Stimulated activated CD8-positive, alpha-beta memory T cell treated with anti-CD3 and anti-CD28 coated beads, Interleukin-2, amount 100 ng/mL, for 1 hour (primary cell): ENCODE measurements at places on chromosomes 12 and 14.

DNA sequence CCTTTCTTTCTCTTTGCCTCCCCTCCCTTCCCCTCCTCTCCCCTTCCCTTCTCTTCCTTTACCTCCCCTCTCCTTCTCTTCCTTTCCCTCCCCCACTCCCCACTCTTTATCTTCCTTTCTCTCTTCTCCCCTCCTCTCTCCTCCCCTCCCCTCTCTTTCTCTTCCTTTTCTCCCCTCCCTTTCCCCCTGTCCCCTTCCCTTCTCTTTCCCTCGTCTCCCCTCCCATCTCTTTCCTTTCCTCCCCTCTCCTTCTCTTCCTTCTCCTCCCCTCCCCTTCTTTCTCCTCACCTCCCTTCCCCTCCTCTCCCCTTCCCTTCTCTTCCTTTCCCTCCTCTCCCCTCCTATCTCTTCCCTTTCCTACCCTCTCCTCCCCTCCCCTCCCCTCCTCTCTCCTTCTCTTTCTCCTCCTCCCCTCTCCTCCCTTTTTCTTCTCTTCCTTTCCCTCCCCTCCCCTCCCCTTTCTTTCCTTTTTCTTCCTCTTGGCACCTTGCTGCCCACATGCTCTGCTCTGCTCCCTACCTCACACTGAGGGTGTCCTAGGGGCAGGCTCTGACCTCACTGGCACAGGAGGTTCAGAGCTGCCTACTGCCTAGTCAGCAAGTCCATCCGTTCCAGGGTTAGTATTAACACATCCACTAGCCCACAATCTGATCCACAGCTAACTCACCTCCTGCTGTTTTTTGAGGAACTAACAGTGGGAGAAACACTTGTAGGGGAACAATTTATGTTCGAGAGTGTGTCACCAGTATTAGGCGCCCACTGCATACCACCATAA lies 101.0 kb downstream of the NUAK1 start:
- DNase-seq = no peak

DNA sequence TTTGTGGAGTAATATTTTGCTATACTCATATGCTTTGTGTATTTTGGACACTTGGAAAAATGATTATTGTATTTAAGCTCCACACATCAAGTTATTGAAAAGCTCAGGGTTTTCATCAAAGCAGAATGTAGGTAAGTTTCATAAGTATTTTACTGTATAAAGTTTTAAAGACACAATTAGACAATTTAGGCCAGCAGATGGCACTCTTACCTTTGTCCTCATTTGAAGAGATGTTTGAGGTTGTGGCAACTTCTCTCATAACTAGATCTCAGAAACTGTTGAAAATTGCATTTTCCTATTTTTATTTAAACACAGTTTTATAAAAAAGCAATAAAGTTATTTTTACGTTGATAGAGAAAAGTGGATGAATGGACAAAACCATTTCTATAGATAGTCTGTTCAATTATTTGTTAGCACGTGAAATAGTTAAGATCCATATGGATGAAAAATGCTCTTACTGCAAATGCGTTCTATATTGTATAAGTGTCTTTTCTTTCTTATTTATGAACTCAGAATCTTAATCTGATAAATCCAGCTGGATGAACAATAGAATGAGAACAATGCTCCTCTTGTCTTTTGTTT lies 300.0 kb downstream of the AEBP2 start:
- DNase-seq = no peak

GRCh38 chr12:22046968-22047390 lies 961 bp downstream of the CMAS start:
- no peak for DNase-seq

DNA sequence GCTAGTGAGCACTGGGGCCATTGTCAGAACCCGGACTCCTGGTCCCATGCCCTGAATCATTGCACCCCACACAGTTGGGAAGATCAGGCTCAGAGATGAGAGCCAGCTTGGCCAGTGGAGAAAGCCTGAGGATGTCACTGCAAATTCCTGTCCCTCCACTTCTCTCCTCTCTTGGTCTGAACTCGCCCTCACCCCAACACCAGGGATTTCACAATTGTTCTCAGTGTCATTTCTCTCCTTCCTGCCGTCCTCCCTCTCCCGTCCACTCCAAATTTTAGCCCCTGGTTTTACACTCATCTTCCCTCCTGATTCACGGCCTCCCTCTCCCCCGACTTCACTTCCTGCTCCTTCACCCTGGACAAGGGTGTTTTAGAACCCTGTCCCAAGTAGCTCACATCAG lies 11.1 kb downstream of the KRT75 start:
- DNase-seq = no peak

- DNase-seq = no peak
Measured at GRCh38 chr12:59030415-59030814, 110.1 kb upstream of the LRIG3 start.

GRCh38 chr14:103315941-103316340 lies 18.1 kb upstream of the EIF5 start:
- no peak for DNase-seq

DNA sequence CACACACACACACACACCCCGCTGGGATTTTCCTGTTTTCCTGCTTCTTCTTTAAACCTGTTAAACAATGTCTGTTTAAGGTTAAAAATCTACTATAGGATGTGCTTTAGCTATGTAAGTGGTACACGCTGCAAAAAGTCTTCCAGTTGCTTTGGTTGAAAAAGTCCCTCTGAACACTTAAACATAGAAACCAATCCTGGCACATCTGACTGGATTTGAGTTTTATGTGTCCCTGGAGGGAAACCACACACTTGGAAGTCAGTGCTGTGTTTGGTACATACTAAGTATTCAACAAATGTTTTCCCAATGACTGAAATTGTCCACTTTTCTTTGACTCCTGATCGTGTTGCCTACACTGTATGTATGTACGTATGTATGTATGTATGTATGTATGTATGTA lies 22.0 kb downstream of the CFL2 start:
- DNase-seq = no peak

DNA sequence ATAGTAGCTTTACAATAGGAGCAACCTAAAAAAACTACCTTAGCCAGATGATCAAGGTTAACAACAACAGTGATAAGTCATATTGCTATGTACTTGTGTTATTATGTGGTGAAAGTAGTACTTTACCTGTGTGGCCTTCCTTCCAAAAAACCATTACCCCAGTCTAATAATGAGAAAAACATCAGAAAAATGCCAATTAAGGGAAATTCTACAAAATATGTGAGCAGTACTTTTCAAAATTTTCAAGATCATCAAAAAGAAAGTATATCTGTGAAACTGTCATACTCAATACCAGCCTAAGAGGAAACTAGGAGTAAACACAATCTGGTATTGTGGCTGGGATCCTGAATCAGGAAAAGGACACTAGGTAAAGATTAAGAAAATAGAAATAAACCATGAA lies 165.3 kb upstream of the PKP2 start:
- DNase-seq = no peak

DNA sequence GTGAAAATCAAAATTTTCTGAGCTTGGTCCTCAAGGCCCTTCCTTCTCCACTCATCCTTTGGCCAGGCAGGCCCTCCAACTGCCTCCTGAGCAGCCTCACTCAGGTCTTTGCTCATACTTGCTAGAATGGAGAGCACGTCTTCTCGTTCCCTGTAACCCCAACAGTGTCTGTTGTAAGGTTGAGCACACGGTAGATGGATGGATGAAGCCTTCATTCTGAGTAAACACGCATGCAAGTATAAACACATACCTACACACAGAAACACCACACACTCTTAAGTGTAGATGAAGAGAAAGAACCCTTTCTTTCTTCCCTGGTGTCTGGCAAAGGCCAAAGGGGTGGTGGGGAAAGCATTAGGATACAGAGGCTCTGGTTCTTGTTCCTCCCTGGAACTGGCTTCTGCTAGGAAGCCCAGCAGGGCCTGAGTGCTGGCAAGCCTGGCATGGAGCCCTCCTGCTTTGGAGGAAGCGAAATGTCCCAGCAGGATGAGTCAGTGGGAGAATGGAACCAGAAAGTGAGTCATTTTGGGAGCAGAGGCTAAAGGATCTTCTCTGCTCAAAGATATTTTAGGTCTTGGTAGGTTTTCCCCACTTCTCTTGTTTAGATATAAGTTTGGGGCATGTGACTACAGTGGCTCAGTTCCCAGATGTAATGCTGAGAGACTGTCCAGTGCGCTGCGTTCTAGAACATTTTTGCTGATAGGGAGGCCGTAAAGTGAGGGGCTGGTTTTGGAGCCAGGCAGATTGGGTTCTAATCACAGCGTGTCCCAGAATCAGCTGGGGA lies 127.4 kb downstream of the CACNA1C start:
- DNase-seq = no peak

GRCh38 chr14:99571303-99571986 lies 32.6 kb downstream of the CCDC85C start:
- no peak for DNase-seq

GRCh38 chr12:83250866-83251265 lies 564.2 kb downstream of the TMTC2 start:
- no peak for DNase-seq

DNA sequence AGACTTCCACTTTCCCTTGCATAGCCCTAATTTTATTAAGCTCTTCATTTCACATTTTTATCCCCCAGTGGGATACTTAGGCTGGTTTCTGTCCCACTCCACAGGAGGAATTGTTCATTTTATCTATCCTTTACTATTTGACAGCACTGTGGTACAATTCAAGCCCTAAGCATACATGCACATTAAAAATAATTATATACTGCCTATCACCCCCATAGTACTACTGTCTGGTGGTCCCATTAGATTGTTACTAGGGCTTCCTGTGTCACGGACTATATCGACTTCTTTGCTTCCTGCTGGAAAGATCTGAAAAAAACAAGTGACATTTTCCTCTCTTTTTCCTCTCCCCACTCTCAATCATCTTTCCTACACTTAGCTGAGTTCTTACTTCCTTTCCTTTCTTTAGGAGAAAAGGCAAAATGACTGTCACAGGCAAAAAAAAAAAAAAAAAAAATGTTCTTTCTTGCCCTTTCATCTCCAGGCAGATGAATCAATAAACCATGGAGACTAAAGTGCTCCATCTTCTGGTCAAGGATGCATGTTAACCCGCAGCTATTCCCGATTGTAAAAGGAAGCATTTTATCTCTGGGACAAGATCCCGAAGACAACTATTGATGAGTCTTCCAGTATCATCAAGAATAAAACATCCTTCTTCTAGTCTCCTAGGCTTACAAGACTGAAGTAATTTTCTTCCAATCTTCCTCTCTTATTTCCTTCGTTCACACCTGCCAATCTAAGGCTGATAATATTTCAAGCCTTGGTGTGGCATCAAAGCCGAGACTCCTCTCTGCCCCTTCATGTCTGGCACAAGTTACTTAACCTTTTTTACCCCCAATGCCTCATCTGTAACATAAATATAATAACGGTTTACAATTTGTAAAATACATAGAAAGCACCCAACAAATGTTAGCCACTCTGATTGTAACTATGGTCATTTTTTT lies 94.4 kb upstream of the PLEKHG7 start:
- no peak for DNase-seq

DNA sequence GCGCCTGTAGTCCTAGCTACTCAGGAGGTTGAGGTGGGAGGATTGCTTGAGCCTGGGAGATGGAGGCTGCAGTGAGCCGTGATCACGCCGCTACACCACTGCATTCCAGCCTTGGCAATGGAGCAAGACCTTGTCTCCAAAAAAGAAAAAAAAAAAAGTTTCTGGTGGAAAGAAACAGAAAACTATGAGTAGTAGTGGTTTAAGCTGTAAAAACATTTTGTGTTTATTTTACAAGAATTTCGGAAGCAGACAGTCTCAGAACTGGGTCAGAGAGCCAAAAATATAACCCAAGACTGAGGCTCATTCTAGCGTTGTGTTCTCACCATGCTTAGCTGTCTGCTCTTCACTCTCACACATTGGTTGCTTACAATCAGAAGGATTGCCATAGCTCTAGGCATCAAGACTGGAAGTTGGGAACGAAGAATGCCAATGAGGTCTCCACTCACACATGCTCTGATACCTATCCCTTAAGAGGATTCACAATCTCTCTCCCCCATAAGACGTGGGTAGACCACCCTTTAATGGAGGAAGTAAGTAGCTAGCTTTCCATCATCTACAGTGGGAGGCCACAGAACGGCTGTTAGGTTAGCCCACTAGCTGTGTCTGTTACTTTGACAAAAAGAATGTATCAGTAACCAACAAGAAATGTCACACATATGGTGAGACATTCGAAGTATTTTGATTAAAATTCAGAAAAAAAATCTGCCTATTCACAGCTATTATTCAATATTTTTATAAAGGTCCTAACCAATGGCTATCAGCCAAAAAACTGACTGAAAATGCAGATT lies 117.6 kb upstream of the RASSF8 start:
- no peak for DNase-seq

DNA sequence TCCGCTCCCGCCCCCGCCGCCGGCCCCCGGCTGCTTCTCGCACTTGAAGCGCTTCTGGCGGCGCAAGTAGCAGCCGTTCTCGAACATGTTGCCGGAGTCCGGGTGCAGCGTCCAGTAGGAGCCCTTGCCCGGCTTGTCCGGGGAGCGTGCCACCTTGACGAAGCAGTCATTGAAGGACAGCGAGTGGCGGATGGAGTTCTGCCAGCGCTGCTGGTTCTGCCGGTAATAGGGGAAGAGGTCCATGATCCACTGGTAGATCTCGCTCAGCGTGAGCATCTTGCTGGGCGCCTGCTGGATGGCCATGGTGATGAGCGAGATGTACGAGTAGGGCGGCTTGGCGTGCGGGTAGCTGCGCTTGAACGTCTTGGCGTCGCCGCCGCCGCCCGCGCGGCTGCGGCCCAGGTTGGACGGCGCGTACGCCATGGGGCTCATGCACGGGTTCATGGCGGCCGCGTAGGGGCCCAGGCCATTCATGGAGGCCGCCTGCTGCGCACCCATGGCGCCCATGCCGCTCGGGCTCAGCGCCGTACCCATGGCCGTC lies 3.0 kb downstream of the FOXA1 start:
- no peak for DNase-seq

GRCh38 chr14:94099006-94099405 lies 11.5 kb upstream of the IFI27 start:
- DNase-seq = no peak

GRCh38 chr14:72512925-72513324 lies 381.0 kb downstream of the DPF3 start:
- no peak for DNase-seq

DNA sequence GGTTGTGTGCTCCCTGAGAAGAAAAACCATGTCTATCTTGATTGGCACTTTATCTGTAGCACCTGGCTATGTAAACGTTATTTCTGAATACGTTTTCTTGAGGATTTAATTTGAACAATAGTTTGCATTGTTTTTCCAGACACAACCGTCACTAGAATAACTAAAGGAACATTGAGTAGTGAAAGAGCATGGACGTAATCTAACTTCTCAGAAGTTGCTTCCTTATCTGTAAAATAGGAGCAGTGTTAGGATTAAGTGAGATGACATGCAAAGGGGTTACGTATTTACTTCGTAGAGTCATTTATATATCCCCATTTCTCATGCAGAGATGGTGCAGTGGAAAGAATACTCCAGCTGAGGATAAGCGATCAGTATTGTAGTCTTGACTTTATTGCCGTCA lies 8.1 kb downstream of the AEBP2 start:
- DNase-seq = no peak
